Activated T-helper 2 cell treated with anti-CD3 and anti-CD28 coated beads, Interferon-gamma antibody, Interleukin-2, Interleukin-4, amounts not matched to agents 10 μg/mL and 5 μg/mL and 100 μg/mL, durations not matched to agents 14 hours and 24 hours and 36 hours (primary cell): ENCODE measurements at places on chromosomes 7 and 10.

DNA sequence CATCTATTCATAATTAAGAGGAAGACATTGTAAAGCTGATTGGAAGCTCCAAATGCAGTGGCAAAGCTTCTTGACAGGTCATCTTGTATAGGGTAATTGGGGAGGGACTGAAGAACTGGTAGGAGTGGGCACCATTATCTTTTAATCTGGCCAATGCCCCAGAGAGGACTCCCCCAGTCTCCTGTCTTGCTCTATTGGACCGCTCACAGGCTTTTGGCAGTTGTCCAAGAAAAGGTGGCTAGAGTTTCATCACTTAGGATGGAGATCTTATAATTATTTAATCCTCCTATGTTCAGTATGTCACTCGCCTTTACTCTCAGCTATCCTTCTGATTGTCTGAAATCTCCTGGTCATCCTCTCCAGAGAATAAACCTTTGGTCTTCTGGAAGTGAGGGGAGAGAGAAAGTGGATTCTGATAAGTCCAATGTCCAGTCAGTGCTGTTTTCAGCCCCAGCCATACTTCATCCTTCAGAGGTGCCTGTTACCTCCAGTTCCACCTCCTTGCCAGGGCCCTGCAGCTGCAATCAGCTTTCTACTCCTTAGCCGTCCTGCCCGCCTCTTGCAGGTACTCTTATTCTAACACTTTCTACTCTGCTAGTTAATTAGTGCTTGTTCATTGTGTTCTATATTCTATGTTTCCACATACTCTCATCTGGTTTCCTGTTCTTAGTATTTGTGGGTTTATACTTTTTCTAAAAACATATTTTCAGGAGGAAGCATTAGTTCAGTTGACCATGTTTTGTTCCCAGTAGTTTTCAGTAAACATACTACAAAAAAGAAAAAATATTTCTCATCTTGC lies 241.6 kb downstream of the NSUN6 start:
- H3K4me1 ChIP-seq: peaks cover 4% of the 10 kb centered on the region
- H3K36me3 ChIP-seq: no peaks in the 10 kb centered on the region
- no peak overlapping the region for H3K27ac ChIP-seq
- peaks cover 5% of the 10 kb centered on the region for H3K27me3 ChIP-seq
- no peak overlapping the region for H3K4me3 ChIP-seq

GRCh38 chr7:98418636-98419315 lies 17.9 kb upstream of the BAIAP2L1 start:
- H3K36me3 ChIP-seq: no peaks in the 10 kb centered on the region
- no peak overlapping the region for H3K27ac ChIP-seq
- no peak for DNase-seq
- H3K4me3 ChIP-seq: no peak overlapping the region
- no peaks in the 10 kb centered on the region for H3K27me3 ChIP-seq
- H3K4me1 ChIP-seq: peaks cover 5% of the 10 kb centered on the region

GRCh38 chr10:4028027-4028471 lies 243.0 kb upstream of the KLF6 start:
- no peaks in the 10 kb centered on the region for H3K36me3 ChIP-seq
- no peak for DNase-seq
- no peak overlapping the region for H3K27ac ChIP-seq

DNA sequence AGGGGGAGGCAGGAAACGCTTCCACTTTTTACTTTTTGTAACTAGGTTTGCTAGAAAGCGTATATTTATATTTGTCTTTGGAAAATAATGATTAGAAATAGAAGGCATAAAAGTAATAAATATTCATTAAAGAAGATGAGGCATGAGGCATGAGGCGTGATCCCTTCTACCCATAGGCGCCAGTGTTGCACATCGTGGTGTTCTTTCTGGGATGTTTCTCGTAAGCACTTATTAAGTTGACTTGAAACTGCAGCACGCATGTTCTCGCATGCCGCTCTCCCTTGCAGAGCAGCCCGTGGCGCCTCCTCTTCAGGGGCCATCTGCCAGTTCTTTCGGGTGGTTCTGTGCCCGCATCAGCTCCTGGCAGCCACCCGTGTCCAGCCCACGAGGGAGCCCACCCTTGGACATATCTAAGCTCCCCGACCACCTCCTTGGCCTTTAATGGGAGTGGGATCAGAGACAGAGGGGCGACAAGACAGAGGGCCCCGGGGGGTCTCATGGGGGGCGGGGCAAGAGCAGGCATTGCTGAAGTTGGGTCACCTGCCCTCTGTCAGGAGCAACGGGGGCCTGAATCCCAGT lies 28.5 kb upstream of the CSGALNACT2 start:
- H3K27ac ChIP-seq: no peak overlapping the region
- peaks cover 3% of the 10 kb centered on the region for H3K4me1 ChIP-seq
- no peaks in the 10 kb centered on the region for H3K36me3 ChIP-seq
- H3K27me3 ChIP-seq: peaks cover 1% of the 10 kb centered on the region
- no peak for DNase-seq

GRCh38 chr10:58544135-58544534 lies 31.5 kb downstream of the BICC1 start:
- H3K27me3 ChIP-seq: no peaks in the 10 kb centered on the region
- H3K36me3 ChIP-seq: no peaks in the 10 kb centered on the region
- no peak overlapping the region for H3K27ac ChIP-seq
- no peak for DNase-seq
- H3K4me1 ChIP-seq: no peaks in the 10 kb centered on the region
- H3K4me3 ChIP-seq: no peak overlapping the region
